Liver (tissue), 10 donors: ENCODE measurements at places on chromosomes 7 and 10. TPM values are rescaled to one million over a fixed set of nuclear protein-coding genes. Genes with fewer than 3 reads are reported as not detected.

The AFAP1L2 gene
- total RNA-seq, result 1.6 TPM

The MBL2 gene
- 222 TPM for total RNA-seq

DNA sequence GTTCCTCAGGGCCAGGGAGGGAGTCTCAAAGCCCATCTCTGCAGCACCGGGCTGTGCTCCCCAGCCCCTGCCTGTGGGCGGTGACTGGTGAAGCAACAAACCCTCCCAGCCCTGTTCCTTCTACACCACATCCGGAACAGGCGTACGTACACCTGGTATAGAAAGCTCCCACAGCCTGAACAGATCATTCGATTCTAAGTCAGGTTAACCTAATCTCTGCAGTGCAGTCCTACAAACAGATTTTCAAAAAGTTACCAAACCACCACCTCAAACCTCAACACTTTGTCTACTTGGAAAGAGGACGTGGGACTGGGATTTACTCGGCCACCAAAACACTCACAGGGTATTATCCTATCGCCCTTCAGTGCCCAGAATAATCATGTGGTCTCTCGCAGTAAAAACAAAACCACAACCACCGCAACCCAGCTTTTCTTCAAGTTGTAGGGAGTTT is 238.4 kb downstream of the DIP2C start:
- no peak for DNase-seq
- H3K27me3 ChIP-seq, result no peaks in the 10 kb centered on the region
- H3K4me3 ChIP-seq, result no peak overlapping the region
- no peak overlapping the region for H3K27ac ChIP-seq

DNA sequence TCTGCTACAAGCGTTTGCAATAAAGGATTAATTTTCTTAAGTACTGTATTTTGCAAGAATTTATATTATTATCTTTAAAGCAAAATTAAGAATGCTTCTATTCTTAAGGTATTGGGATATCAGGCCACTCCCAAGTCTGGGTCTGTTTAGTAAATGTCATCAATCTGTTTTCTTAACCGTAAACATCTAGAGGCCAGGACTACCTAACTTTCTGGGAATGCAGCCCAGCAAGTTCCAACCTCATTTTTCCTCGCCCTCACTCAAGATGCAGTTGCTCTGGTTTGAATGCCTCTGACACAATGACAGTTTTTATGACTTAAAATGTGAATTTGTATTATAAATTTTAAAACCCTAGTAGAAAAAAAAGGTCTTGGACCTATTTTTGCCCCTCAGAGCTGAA is 143.5 kb downstream of the INHBA start:
- H3K4me3 ChIP-seq, result no peak overlapping the region
- no peak for DNase-seq
- H3K36me3 ChIP-seq, result no peaks in the 10 kb centered on the region
- H3K27me3 ChIP-seq, result no peaks in the 10 kb centered on the region
- H3K27ac ChIP-seq, result no peak overlapping the region
